T-helper 9 cell (primary cell): ENCODE measurements at places on chromosomes 1 and 21.

DNA sequence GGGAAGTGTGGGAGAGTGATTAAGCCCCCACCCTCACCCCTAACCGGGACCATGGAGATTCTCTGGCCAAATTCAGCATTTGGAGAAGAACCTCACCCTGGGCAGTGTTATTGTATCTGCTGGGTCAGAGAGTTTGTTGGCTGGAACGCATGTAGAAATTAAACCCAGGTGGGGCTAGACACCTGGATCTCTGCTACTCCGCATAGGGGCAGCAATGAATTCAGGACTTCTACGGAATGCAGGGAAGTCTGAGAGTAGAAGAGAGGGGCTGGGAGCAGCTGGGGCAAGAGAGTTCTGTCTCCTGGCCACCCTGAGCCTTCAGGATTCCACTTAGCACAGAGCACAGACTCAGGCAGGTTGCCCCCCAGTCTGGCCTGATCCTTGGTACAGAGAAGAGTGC lies 3.6 kb upstream of the CRABP2 start:
- no peak for DNase-seq

DNA sequence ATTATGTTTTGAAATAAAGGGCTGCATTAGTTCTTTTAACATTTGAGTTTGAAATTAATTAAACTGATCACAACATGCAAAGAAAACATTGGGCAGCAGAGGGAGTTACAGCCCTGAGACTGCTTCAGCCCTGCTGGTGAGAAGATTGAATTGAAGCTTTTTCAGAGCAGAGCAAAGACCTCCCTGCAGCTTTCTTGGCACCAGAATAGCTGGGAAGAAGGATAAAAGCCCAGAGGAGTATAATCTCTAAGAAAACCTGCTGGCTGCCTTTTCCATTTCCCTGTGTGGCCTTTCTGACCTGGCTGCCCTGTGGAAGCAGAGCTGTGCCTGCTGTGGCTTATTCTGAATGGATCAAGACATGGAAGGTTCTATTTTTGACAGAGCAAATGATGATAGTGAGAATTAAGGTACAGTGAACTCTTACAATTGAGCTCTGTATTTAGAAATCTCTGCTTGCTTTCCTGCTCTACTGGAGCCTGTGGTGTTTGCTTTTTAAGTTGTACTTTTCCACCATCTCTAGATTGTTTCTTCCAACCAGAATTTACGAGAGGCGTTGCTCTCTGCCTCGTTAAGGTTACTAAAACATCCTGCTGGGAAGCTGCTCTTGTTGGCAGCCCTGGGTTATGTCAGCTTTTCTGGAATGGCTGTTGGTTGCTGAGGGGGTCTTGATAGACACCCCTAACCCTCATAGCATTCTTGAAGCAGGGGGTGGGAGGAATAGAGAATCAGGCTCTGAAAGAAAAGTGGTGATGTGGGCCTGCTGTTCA lies 9.9 kb downstream of the SNRPE start:
- DNase-seq = no peak

DNA sequence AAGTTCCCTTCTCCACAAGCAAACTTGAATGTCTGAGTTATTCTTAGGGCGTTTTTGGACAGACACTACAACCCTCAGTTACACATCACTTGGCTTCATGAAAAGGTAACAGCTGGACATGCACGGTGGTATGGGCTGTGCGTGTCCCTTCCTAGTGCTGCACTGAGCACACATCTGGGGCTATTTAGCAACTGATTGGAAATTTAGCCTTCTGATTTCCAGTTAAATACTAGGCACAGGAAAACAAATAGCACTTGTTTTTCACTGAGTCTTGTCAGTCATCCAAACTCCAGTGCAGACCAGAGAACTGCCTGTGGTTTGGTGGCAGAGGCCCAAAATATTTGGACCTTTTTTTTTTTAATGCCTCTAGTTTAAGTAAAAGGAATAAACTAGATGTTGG lies 134.7 kb downstream of the TGFBR3 start:
- no peak for DNase-seq

DNA sequence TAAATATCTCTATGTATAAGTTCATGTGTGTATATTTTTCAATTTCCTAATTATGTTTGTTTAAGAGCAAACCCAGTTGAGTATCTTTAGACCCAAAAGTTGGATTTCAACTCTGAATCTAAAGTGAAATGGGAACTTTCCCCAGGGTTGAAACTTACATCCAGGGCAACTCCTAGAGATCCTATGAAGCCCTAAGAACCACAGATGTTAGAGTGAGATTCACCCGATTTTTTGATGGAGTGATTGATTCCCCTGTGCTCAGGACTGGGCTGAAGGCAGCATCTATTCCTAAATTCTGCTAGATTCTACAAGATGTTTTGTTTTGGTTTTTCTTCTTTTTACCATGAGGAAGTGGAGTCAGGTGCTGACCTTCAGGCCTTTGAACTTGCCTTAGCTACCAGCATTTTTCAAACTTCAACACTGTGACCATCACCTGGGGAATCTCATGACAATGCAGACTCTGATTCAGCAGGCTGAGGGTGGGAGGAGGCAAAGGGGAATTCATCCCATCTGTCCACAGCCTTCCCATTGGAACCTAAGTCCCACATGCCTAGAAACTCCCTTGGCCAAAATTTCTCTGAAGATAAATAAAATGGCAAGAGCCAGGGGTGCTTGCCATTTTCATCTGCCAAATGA lies 145.5 kb downstream of the ETS2 start:
- DNase-seq = no peak

GRCh38 chr21:31449921-31450535 lies 106.0 kb upstream of the TIAM1 start:
- DNase-seq = no peak
